ENCODE measurements at places on chromosomes 4 and X.

DNA sequence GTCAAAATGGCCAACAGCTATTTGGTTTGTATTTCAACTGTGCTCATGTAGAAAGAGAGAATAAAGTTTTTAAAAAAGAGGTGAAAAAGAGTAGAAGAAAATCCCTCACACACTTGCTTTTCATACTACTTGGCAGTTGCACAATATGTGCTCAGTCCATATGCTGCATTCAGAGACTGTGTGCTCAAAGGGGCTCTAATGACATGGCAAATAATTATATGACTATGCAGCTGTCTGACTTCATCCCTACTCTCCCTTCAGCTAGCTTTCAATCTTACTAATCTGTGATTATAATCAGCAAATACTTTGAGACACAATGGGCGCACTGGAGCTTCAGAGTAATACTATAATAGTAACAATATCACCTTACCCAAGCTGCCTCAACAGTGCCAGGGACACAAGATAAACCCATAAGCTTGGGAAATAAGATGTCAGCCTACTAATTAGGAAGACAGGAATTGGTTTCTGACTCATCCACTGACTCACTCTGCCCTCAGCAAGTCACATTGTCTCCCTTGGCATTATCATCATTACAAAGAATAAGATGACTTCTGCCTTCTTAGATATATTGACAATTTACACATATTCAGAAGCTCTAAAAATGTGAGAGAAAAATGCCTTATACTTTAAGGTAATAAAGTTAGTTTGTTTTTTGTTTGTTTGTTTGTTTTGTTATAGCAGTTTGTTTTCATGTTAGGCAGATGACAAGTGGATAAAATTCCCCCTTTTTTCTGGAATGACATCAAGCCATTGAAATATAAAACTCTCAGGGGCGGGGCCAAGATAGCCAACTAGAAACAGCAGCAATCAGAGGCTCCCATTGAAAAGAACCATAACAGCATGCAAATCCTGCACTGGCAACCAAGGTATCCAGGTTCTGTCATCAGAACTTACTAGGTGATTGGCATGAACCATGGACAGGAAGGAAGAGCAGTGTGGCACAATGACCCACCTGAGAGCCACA, 311.6 kb downstream of the FAM133A start:
- DNase-seq: no peak

GRCh38 chr4:38939165-38939564, 71.6 kb downstream of the FAM114A1 start:
- DNase-seq: no peak

DNA sequence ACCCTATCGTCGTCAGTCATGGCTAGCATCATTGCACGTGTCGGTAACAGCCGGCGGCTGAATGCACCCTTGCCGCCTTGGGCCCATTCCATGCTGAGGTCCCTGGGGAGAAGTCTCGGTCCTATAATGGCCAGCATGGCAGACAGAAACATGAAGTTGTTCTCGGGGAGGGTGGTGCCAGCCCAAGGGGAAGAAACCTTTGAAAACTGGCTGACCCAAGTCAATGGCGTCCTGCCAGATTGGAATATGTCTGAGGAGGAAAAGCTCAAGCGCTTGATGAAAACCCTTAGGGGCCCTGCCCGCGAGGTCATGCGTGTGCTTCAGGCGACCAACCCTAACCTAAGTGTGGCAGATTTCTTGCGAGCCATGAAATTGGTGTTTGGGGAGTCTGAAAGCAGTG, 1.6 kb downstream of the ZCCHC12 start:
- DNase-seq: no peak

GRCh38 chr4:165177725-165178666, 29.4 kb upstream of the KLHL2 start:
- no peak for DNase-seq

GRCh38 chr4:54386042-54386669, 157.1 kb downstream of the PDGFRA start:
- no peak for DNase-seq

DNA sequence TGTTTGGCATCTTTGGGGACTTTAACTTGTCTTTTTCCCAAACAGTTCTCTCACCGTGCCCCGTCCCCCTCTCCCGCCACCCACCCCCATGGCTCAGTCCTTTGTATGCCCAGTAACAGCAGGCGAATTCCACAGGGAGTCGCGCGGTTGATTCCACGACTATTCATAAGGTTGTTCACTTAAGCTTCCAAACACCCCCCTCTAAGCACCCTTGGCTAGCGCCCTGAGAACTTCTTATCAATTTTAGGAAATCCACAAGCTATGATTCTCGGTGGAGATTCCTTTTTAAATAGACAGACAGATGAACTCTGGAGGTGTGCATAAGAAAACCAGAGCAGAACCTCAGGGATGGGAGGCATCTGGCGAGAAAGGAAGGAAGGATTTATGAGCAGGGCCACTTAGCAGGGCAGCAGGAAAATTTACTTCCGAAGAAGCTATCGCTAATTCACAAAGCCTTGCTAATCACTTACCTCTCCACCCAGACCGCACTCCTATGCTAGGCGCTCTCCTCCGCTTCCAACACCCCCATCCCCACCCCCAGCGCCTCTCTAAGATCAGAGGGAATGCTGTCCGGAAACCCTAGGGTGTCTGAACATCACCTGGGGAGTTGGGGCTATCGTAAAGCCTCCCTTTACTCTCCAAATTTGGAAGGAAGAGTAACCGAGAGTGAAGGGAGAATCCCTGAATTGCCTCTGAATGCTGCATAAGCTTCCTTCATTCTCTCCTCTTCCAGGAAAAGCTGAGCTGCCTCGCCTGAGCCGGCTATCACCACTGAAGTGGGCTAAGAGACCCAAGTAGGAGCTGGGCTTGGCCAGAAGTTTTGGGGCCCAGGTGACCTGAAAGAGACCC, 1.7 kb downstream of the UNC5C start:
- DNase-seq: peak; percentile 36

GRCh38 chr4:77751764-77752163, 67.4 kb downstream of the CNOT6L start:
- no peak for DNase-seq

GRCh38 chr4:177718514-177718913, 276.3 kb upstream of the AGA start:
- no peak for DNase-seq

GRCh38 chrX:154728431-154729190, 22.3 kb downstream of the GAB3 start:
- no peak for DNase-seq

All from Ammon's horn (tissue), 1 donor.